ENCODE measurements at places on chromosomes 1 and 21. TPM values are rescaled to one million over a fixed set of nuclear protein-coding genes. Genes with fewer than 3 reads are reported as not detected.

BATF3 gene
- total RNA-seq, result 31.4 TPM

SPATA21 gene
- not detected for total RNA-seq

CREG1 gene
- 11.7 TPM for total RNA-seq

RPL5 gene
- 1,743 TPM for total RNA-seq

ACKR1 gene
- total RNA-seq, result not detected

DNA sequence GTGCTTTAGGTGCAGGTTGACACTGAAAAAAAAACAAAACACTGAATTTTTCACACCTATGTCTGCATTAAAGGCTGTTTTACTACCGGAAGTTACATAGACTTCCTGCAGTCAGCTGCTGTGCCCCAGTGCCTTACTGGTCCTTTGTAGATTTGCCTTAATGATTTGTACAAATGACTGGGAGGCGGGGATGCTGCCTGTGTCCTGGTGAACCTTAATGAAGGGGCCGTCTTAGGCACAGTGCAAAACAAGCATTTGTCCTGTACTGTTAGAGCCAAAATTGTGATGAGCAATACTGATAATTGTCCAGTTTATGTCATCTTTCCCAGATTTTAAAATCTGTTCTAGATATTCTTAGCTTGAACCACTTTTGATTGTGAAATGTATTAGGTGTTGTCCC lies 90.9 kb upstream of the PGD start:
- no peak for DNase-seq

GRCh38 chr1:201693890-201694607 lies 134.9 kb upstream of the IPO9 start:
- DNase-seq, result no peak

DNA sequence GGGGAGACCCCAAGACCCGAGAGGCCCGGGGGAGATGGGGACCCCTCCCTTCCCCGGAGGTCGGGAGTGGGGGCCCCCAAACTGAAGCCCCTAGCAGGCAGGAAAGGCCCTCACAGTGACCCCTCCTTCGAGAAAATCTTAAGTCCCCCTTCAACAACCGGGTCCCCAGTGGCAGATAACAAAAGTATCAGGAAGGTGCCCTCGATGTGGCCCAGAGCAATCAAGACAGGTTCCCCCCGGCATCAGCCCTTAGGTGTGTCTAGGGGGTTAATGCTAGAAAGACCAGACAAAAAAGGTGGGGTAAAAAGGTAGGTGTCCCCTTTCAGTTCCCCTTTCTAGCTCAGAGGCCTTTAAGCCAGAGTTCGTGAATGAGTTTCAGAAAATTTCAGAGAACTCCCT lies 282 bp upstream of the ECE1 start:
- DNase-seq, result no peak
